ENCODE measurements at places on chromosomes 2 and 18.

DNA sequence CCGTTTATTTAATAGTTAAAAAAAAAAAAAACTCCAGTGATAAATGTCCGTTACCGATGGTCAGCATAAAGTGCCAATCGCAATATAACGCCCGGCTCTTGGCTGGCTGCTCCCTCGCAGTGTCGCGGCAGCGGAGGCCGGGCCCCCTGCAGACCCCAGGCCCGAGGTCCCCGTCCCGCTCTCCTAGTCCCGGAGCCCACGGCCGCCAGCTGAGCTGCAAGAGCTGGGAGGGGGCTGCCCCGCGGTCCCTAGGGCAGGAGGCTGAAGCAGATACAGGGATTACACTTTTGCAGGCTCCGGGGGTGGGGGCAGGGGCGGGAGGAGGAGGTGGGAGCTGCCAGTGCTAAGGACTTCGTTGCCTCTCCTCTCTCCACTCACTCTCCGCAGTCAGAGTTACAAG is 6.9 kb downstream of the OSR1 start:
- no peak for DNase-seq

DNA sequence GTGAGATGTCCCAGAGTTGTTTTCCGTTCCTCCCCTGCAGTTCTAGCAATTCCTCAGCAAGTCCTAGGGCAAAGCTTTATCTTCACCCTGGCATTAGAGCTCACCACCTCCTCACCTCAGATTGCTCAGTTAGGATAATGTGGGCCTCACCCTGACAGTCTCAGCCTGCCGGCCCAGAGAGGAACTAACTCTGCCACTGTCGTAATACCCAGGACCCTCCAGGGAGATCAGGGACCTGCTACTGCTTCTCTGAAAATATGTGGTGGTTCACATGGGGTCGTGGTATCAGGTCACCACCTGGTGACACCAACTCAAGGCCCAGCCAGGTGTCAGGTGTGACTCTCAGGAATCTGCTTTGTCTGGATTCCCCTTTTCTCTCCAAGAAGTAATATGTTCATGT is 120.7 kb downstream of the FEZ2 start:
- DNase-seq, result no peak

GRCh38 chr2:111712940-111713515 is 171.0 kb downstream of the ANAPC1 start:
- DNase-seq, result no peak

- no peak for DNase-seq
These were observed 1.4 kb upstream of the ZNF396 start for GRCh38 chr18:35378574-35378896.

DNA sequence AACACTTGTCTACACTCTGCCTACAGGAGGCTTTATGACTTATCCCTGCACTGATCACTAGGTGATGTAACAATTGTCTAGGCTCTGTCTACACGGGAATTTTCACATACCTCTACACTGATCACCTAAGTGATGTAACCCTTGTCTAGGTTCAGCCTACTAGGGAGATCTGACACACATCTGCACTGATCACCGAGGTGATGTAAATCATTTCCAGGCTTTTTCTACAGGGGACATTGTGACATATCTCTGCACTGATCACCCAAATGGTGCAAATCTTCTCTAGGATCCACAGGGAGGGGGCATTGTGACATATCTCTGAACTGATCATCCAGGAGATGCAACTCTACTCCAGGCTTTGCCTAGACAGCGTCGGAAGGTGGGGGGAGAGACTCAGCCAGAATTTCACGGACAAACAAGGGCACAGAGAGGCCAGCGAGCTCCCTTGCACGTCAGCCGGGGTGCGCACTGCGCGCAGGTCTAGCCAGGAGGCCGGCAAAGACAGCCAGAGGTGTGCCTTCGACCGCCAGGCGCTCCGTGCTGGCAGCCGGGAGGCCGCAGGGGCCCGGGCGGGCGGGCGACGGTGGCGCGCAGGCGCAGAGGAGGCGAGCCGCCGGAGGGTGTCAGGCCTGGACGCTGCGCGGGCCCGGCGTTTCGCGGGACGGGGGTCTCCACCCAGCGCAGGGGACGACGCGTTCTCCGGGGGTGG is 46.9 kb upstream of the USP14 start:
- DNase-seq, result no peak

DNA sequence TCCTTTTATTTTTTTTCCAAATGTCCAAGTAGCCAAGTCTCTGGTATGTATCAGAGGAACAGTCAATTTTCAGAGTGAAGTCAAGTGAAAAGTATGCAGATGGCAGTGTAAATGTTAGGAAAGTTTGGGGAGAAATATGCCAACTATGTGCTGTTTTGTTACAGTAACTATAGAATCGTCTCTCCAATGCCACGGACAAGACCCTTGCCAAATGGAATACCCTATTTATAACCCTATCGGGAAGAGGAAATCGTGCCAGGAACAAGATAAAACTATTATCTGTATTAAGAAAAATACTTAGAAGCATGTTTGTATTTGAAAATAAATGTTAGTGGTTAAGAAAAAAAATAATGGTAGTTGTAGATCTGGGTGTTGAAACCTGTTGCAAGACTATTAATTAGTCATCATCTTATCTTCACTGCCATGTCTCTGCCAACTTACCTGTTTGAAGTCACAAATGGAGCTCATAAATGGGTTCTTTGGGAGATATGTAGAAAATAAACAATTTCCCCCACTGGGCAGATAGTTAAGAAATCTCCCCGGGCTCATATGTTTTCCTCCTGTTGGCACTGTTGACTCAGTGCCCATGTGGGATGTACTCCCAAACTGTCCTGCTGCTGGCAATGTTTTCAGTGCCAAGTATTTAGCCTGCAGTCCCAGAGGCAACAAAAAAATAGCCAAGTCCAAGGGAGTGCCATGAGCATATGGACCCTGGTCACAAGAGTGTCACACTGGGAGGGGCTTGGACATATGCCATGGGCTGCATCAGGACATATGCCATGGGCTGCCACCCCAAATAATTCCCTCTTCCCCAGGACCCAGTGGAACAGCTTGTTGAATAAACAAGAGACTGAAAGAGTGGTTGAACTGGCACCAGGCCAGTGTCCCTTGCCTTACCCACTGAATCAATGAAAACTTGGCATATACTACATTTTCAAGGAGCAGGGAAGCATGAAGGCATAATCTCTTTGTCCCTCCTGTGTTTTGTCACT is 366.9 kb downstream of the OSR1 start:
- peak; percentile 98 for DNase-seq

GRCh38 chr2:79935771-79936657 is 368.5 kb downstream of the LRRTM1 start:
- peak; percentile 76 for DNase-seq

GRCh38 chr2:177551989-177552421 is 159.4 kb downstream of the AGPS start:
- DNase-seq, result peak; percentile 51

DNA sequence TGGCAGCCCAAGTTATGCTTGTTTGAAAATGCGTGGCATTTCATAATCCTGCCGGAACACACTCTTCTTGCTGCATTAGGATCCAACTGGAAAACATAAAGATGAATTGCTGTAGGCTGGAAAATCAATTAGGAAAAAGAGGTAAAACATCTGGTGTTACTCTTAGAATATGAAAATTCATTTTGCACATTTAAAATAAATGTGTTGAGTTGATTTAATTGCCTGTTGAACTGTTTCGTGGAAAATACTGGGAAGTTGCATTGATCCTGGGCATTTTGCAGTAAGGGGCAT is 4.1 kb downstream of the RHOB start:
- no peak for DNase-seq

- DNase-seq, result peak; percentile 61
These were observed 4.8 kb downstream of the AMER3 start for GRCh38 chr2:130759906-130760753.

GRCh38 chr18:42937436-42937835 is 178.0 kb downstream of the RIT2 start:
- DNase-seq, result no peak

- no peak for DNase-seq
These were observed 86.9 kb upstream of the COPS8 start for GRCh38 chr2:236998758-236999157.

- no peak for DNase-seq
These were observed 2.2 kb downstream of the NOL4 start for GRCh38 chr18:34222307-34223163.

DNA sequence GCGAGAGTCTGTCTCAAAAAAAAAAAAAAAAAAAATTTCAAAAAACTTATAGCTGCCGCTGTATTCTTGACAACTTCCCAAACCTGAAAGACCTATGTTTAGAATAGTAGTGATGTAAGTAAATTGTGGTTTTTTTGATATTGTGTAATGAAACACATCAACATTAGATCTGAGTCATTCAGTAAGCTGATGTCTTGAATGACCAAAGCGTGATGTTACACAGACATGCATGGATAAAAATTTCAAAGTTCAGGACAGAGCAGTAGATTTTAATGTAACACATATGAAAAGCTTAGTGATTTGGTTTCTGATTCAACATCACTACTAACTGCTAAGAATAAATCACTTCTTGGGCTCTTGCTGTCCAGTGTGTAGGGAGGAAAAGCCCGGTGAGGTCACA is 69.3 kb upstream of the MEX3C start:
- DNase-seq, result no peak

GRCh38 chr2:12419803-12420202 is 296.9 kb upstream of the TRIB2 start:
- DNase-seq, result no peak

- peak; percentile 8 for DNase-seq
These were observed 33.6 kb downstream of the USP40 start for GRCh38 chr2:233532971-233533370.

DNA sequence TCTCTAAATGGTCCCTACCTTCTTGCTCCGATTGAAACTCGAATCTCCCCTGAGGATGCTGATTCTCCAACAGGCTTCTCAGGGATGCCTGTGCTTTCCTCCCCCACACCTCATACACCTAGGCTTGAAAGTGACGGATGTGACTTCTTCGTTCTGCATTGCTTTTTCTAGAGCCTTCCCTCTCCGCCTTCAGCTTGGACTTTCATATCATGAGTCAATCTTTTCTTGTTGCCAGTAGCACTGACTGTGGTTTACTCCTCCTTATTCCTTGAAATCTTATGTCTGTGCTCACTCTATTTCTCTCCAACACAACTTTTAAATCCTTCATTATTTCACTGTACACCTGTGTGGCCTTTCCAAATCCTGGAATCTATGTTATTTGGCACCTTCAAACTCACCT is 451.4 kb downstream of the TMX3 start:
- no peak for DNase-seq

GRCh38 chr2:64781711-64782390 is 128.1 kb upstream of the SERTAD2 start:
- DNase-seq, result no peak

DNA sequence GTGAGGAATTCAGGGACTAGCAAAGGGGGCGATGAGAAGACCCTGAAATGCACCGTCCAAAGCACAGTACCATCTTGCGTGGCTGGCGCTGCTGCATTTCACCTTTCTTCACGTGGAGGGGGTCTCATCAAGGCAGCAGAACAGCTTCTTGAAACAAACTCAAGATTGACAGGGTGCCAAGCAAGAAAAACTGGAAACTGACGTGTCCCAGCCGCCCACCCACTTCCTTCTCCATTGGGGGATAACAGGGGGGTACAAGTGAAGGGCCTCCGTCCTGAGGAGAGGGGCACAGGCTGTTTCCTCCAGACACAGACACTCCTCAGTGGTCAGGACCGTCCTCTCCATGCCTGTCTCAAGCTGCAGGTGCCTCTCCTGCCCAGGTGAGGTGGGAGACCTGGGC is 32.5 kb downstream of the HDAC4 start:
- DNase-seq, result no peak

DNA sequence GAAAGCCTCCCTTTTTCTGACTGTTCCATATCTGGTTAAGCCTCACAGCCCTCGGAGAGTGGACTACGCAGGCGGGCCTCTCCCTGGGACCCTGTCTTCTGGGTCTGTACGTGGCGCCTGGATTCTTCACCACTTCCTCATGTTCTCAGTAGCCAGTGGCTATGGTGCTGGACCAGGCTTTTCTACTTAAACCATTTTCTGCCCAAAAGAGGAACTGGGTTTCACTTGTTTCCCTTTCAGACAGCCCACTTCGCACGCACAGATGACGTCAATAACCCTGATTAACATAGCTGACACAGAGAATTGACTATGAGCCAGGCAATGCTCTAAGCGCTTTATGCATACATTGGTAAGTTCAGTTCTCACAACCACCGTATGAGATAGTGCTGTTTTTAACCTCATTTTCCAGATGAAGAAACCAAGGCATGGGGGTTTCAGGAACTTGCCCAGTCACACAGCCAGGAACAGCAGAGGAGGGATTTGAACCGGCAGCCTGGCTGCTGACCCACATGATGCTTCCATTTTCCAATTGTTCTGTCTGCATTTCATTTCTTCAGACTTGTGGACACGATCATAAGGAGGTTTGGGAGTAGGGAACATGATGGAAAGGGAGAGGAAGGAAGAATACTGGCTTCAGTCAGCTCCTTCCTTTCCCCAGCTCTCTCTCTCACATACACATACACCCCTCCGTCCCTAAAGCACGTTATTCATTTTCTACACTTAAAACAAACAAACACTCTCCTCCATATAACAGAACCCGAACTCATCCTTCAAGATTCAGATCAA is 41.7 kb downstream of the MYOM1 start:
- no peak for DNase-seq

GRCh38 chr2:235494716-235495372 is 1.0 kb downstream of the AGAP1 start:
- no peak for DNase-seq

- DNase-seq, result no peak
These were observed 1315.4 kb upstream of the CHAC2 start for GRCh38 chr2:52452201-52452600.

- no peak for DNase-seq
These were observed 81.5 kb upstream of the MAP3K20 start for GRCh38 chr2:172993931-172994717.

DNA sequence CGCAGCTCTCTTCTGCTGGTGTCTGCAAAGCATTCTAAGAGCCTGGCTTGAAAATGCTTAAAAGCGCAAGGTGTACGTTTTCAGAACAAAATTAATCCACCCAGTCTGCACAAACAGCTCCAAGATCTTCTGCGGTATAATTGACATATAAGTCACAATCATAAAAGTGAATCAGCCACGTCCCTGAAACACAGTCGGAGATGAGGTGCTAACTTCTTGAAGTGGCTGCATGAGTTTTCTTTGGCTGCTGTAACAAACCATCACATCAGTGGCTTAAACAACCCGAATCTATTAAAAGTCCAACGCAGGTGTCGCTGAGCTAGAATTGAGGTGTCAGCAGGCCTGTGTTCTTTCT is 32.6 kb downstream of the ARL4C start:
- no peak for DNase-seq

DNA sequence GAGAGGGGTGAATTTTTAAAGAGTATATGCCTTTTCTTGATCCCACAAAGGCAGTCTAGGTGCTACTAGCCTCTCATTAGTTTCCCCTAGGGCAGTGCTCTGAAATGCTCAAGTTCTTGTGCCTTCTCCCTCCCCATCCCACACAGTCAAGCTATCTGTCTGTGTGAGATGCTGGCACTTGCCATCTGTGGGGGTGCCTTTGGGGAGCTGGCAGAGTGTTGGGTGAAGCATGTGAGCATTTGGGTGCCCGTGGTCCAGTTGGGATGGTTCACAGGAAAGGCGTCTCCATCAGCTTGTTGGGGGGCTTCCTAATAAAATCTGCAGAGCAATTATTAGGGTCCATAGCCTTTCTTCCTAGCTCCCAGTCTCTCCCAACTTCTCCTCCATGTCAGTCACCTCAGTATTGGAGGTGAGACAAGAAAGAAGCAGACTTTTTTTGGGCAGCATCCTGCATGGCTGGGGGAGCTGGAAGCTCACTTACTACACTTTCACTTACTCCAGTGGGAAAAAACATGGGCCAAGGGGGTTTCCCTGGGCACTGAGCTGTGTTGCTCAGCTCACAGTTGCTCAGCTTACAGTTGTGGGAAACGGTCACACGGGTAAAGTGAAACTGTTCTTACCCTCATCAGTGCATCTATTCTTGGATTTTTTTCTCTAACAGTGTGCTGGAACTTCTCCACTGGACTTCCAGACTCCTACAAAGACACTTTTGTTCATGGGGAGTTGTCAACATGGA is 29.3 kb downstream of the COLEC11 start:
- no peak for DNase-seq

Data from NCI-H1694 (cell line).